Astrocyte of the spinal cord (primary cell): ENCODE measurements at places on chromosomes 4 and X.

- peak; percentile 60 for DNase-seq
Measured at GRCh38 chr4:96145601-96146000, 305.7 kb downstream of the PDHA2 start.

GRCh38 chr4:113825272-113825671 lies 63.7 kb upstream of the CAMK2D start:
- DNase-seq: no peak

- DNase-seq: no peak
Measured at GRCh38 chrX:68147848-68148247, 285.4 kb downstream of the OPHN1 start.

GRCh38 chrX:51742586-51742985 lies 656 bp upstream of the GSPT2 start:
- no peak for DNase-seq

DNA sequence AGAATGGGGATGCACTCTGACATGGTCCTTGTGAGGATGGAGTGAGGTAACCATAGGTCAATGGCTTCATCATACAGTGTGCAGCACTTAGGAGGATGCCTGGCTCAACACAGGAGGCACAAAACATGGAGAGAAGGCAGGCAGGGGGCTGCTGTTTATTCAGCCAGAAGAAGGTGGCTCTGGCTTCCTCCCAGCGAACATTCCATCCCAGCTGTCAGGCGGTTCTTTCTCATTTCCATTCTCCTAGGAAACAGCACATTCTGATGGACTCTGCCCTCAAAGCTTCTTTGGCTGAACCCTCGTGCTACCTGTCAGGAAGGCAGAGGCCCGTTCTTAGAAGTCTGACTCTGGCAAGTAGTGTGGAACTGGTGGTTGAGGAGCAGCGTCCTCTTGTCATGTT lies 18.6 kb downstream of the STK32B start:
- no peak for DNase-seq

- no peak for DNase-seq
Measured at GRCh38 chr4:175054980-175055379, 136.8 kb downstream of the ADAM29 start.

DNA sequence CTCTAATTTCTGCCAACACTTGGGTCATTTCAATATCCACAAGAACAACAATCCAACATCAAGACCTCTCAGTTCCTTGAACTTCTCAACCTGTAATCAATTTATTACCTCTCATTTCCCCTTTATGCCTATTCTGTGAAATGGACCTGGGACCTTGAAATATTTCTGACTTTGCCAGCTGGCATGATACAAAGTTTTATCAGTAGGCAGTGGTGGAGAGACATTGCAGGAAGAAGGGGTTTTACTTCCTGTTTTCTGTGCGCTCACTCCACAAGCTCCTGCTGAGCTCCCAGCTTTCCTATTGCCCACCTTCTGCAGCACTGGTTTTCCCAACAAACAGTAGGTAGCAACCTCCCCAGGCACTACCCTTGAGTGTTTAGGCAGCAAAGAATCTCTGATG lies 3.5 kb upstream of the ARHGEF6 start:
- no peak for DNase-seq
